ENCODE measurements at places on chromosomes 13 and 19.

- H3K27me3 ChIP-seq = no peaks in the 10 kb centered on the region
- no peaks in the 10 kb centered on the region for H3K36me3 ChIP-seq
- no peak for DNase-seq
Observed at GRCh38 chr13:113040597-113041292, 64.8 kb upstream of the F7 start.

GRCh38 chr19:33520844-33521479, 629 bp downstream of the PEPD start:
- DNase-seq = peak; percentile 28
- peak overlapping the region; percentile 97 for H3K4me3 ChIP-seq
- H3K27me3 ChIP-seq = no peaks in the 10 kb centered on the region
- no peaks in the 10 kb centered on the region for H3K36me3 ChIP-seq
- peaks cover 5% of the 10 kb centered on the region for H3K4me1 ChIP-seq

DNA sequence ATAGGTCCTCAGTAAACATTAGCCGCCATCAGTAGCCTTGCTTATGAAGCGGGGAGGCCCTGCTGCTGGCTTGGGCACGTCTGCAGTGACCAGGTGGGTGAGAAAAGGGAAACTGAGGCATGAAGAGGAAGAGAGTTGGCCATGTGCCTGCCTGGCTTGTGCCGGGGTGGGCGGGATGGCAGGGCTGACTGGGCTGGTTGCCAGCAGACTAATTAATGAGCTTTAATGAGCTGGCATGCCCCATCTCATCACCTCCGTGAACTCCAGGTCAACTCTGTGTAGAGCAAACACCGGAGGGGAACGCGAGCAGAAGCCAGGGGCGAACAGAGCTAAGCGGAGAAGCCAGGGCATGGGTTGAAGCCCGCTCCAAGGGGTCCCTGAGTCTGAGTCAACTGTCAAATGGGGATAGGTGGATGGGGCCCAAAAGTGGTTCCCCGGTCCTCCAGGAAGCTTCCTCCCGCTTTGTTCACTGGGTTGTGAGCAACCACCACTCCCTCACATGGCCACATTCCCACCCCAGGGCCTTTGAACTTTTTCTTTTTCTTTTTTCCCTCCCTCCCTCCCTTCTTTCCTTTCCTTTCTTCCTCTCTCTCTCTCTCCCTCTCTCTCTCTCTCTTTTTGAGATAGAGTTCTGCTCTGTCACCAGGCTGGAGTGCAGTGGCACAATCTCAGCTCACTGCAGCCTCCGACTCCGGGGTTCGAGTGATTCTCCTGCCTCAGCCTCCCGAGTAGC, 8.7 kb downstream of the NR2F6 start:
- H3K4me3 ChIP-seq = no peak overlapping the region
- H3K36me3 ChIP-seq = peaks cover 6% of the 10 kb centered on the region
- H3K27ac ChIP-seq = peak overlapping the region; percentile 70
- no peaks in the 10 kb centered on the region for H3K27me3 ChIP-seq
- no peak for DNase-seq

GRCh38 chr19:1252821-1253513, 4.6 kb downstream of the MIDN start:
- peaks cover 30% of the 10 kb centered on the region for H3K36me3 ChIP-seq
- H3K4me1 ChIP-seq = peaks cover 23% of the 10 kb centered on the region
- peak; percentile 91 for DNase-seq
- H3K4me3 ChIP-seq = peak overlapping the region; percentile 85
- H3K27me3 ChIP-seq = no peaks in the 10 kb centered on the region

GRCh38 chr13:112783135-112783977, 93.5 kb downstream of the ATP11A start:
- H3K27ac ChIP-seq = no peak overlapping the region
- DNase-seq = no peak
- H3K27me3 ChIP-seq = no peaks in the 10 kb centered on the region

DNA sequence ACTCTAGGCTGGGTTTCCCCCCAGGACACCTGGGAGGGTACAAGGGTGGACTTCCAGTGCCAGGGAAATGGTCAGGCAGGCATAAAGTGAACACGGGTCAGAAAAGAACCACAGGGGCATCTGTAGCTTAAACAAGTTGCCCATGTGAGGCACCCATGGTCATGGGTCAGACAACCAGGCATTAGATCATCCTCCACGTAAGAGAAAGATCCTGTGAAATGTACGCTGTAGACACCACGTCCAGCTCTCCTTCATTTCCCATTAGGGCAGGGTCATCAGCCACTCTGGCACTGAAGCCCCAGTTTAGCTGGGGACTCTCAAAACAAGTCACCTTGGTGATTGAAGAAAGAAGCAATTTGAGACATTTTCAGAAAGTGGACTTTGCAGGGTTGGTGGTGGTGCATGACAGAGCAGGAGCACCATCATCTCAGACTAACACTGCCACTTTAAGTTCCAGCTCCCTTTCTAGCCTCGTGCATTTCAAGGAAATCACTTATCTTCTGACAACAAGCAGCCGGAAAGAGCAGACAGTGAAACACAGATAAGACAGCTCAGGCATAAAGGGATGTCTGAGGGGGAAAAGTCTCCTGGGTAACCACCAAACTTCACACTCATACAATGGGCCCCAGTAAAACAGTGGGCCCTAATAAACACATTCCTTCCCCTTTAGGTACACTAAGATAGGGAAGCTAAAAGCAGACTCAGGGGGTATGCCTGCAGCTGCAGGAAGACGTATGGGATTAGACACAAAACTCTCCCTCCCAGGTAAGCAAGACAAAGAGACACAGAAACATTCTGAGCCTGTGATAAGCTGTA, 16.1 kb upstream of the SIGLEC6 start:
- no peaks in the 10 kb centered on the region for H3K4me1 ChIP-seq
- H3K4me3 ChIP-seq = no peak overlapping the region
- no peak overlapping the region for H3K27ac ChIP-seq
- DNase-seq = no peak
- H3K27me3 ChIP-seq = no peaks in the 10 kb centered on the region
- no peaks in the 10 kb centered on the region for H3K36me3 ChIP-seq

DNA sequence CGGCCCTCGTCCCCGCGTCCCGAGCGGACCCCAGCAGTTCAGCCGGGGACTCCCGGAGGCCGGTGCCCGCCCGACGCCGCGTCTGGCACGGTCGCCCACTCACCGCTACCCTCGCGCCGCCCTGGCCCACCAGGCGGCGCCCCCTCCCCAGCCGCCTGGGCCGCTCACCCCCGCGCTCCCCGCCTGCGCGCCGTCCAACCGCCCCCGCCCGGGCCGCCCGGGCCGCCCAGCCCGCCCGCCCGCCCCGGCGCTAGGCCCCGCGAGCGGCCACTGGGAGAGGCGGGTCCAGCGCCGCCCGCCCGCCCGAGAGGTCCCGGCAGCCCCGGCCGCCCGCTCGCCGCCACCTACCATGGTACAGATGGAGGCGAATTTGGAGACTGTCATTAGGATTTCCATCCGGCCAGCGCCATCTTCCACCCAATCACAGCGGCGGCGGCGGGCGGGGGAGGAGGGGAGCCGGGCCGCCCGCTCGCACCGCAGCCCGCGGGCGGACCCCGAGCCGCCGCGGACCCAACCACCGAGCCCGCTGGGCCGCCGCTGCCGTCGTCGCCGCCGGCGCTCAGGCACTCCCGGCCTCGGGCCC, at the start of gene USP12:
Gene USP12 (minus strand): TSS at position 568 of the 583 bp plus-strand sequence. CDS start 172 bp downstream, at position 396.
- no peak for DNase-seq
- peak within 1 kb of the TSS; percentile 95 for H3K27ac ChIP-seq
- no peaks in the 10 kb centered on the region for H3K36me3 ChIP-seq
- H3K27me3 ChIP-seq = no peaks in the 10 kb centered on the region
- peak within 1 kb of the TSS; percentile 75 for H3K4me3 ChIP-seq
- peaks cover 5% of the 10 kb centered on the region for H3K4me1 ChIP-seq

DNA sequence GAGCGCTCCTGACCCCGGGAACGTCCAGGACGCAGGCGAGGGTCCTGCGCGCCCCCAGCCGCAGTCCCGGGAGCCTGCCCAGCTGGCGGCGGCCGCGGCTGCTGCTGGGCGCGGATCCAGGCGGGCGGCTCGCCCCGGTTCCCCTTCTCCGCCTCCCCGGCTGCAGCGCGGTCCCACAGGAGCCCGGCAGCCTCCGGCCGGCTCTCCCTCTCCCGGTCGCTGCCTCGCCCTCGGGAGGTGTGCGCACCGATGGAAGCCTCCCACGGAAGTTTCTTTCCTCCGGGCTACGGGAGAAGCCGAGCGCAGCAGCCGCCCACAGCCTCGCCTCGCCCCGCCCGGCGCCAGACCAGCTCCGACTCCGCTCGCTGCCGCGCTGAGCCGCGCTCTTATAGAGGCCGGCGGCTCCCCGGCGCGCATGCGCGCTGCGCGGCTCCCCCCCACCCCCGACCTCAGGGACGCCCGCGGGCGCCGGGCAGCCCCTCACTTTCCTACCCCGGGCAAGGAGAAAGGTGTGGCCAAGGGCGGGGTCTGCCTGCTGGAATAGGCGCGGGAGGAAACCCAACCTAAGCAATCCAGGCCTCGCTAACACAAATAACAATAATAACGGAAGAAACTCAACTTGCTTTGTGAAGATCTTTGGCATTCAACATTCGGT, at the start of gene SHISA2:
Gene SHISA2 (minus strand): TSS at position 360 of the 655 bp plus-strand sequence. CDS start 1,041 bp downstream, outside the sequence.
- H3K27ac ChIP-seq = no peak within 1 kb of the TSS
- no peaks in the 10 kb centered on the region for H3K36me3 ChIP-seq
- H3K4me3 ChIP-seq = peak within 1 kb of the TSS; percentile 34
- peak; percentile 18 for DNase-seq

DNA sequence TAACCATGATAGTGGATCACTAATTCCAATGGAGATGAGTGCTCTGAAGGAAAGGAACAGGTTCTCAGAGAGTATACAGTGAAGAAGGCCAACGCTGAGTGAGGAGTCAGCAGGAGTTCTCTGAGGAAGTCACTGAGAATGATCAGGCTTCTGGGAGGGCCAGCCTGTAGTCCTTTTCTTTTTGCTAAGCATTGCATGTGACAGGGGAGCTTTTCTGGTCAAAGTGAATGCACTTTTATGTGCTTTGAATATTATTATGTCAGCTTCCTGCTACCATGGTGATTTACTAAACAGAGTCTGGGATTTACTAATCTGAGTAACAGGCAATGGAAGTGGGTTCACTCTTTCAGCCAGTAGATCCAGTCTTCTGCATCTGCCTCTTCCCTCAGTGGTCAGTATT, 81.1 kb upstream of the SERP2 start:
- H3K36me3 ChIP-seq = no peaks in the 10 kb centered on the region
- no peak for DNase-seq
- H3K27ac ChIP-seq = no peak overlapping the region

- no peaks in the 10 kb centered on the region for H3K27me3 ChIP-seq
- peak; percentile 69 for DNase-seq
- peak overlapping the region; percentile 92 for H3K4me3 ChIP-seq
- no peaks in the 10 kb centered on the region for H3K36me3 ChIP-seq
- peaks cover 3% of the 10 kb centered on the region for H3K4me1 ChIP-seq
Observed at GRCh38 chr13:110714797-110715394, 1.4 kb downstream of the ING1 start.

GRCh38 chr13:73286942-73287620, 228.3 kb downstream of the KLF5 start:
- H3K27me3 ChIP-seq = no peaks in the 10 kb centered on the region
- peak; percentile 78 for DNase-seq
- H3K36me3 ChIP-seq = no peaks in the 10 kb centered on the region
- peak overlapping the region; percentile 60 for H3K27ac ChIP-seq

- no peaks in the 10 kb centered on the region for H3K36me3 ChIP-seq
- no peak overlapping the region for H3K27ac ChIP-seq
- no peaks in the 10 kb centered on the region for H3K4me1 ChIP-seq
- no peaks in the 10 kb centered on the region for H3K27me3 ChIP-seq
Observed at GRCh38 chr13:34720618-34721017, 221.5 kb upstream of the NBEA start.

DNA sequence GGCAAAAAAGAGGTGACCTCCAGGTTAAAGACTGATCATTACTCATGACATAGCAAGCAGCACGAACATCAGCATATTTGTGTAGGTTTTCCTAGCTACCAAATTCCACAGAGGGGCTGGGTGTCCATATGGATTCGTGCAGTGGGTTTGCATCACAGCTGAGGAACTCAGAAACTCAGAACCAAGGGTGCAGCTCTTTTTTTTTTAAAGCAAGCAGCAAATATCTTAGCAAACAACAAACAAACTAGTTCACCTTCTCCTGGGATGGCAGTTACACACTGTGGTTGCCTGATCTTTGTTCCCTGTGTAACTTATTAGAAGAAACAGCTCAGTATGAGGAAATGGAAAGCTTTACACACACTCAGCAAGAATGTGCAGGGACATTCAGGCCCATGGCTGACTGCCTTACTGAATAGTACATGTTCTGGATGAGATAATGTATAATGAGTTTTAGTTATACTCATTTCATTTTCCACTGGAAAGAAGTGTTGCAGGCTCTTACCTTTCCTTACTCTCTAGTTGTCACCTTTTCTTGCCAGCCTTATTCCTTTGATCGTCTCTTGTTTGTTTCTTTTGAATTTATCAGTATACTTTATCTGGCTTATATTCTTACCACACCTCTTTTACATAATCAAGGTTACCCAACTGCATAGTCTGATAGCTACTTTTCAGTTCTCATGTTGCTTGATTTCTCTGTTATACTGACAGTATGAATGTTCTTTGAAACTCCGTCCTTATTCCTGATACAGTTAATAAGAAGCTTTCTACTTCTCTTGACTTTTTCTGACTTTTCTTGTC, 4.3 kb downstream of the NDFIP2 start:
- no peaks in the 10 kb centered on the region for H3K36me3 ChIP-seq
- no peak overlapping the region for H3K4me3 ChIP-seq
- DNase-seq = peak; percentile 61
- H3K4me1 ChIP-seq = no peaks in the 10 kb centered on the region

DNA sequence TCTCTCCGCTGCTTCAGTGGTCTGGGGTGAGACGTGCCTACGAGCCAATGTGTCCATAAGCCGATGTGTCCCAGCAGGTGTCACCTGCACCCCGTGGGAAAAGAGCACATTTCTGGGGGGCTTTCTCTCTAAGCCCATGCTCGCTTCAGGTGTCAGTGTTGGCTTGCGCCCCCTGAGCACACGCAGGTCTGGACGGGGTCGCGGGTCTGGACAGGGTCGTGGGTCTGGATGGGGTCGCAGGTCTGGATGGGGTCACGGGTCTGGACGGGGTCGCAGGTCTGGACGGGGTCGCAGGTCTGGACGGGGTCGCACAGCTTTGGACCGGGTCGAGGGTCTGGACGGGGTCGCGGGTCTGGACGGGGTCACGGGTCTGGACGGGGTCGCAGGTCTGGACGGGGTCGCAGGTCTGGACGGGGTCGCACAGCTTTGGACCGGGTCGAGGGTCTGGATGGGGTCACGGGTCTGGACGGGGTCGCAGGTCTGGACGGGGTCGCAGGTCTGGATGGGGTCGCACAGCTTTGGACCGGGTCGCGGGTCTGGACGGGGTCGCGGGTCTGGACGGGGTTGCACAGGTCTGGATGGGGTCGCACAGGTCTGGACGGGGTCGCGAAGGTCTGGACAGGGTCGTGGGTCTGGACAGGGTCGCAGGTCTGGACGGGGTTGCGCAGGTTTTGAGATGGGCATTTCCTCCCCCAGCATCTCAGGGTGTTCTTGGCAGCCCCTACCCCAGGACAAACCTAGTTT, 24.5 kb upstream of the TFDP1 start:
- DNase-seq = peak; percentile 11
- no peak overlapping the region for H3K27ac ChIP-seq
- H3K36me3 ChIP-seq = no peaks in the 10 kb centered on the region
- no peaks in the 10 kb centered on the region for H3K4me1 ChIP-seq
- H3K4me3 ChIP-seq = no peak overlapping the region

- no peak overlapping the region for H3K4me3 ChIP-seq
- no peak overlapping the region for H3K27ac ChIP-seq
- H3K36me3 ChIP-seq = no peaks in the 10 kb centered on the region
- no peaks in the 10 kb centered on the region for H3K4me1 ChIP-seq
- no peak for DNase-seq
Observed at GRCh38 chr13:30255696-30256095, 51.7 kb downstream of the KATNAL1 start.

- no peak overlapping the region for H3K27ac ChIP-seq
- H3K4me3 ChIP-seq = no peak overlapping the region
- H3K4me1 ChIP-seq = peaks cover 12% of the 10 kb centered on the region
- no peak for DNase-seq
- peaks cover 60% of the 10 kb centered on the region for H3K27me3 ChIP-seq
Observed at GRCh38 chr13:87674247-87674738, 3.1 kb downstream of the SLITRK5 start.

Measured in colonic mucosa (tissue), 4 donors.